ENCODE measurements at places on chromosomes 4 and X.

- DNase-seq, result no peak
Measured at GRCh38 chrX:74242050-74242449, 61.9 kb upstream of the ZCCHC13 start.

- no peak for DNase-seq
Measured at GRCh38 chr4:82779032-82779431, 19.6 kb downstream of the SCD5 start.

DNA sequence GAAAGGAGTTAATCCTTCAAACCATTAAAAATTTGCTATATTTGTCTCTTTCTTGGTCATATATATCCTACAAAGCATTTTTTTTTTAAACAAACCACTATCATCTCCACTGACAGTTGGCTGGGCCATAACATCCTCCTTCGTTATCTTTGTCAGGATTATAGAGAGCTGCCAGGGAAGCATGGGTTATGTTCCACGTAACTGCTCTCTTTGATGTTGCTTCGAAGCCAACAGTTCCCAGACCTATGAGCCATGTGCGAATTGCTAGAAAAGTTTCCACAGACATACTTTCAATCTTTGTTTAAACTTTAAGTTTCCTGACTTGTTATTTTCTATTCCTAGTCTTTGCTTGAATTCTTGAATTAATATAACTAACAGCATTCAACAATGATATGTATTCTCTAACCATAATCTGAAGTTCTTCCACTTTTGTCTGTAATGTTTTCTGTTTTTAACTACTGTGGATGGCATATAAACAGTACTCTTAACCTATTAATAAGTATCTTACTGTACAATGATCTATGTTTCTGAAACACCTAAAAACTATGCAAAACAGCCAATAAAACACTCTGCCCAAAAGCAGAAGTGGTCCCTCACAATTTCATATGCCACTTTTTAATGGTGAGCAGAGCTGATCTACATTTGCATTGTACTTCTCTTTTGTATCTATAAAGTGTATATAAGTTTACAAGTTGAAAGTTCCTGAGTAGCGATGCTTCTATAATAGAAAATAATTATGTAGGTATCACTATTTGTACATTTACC, 37.9 kb downstream of the EREG start:
- no peak for DNase-seq

DNA sequence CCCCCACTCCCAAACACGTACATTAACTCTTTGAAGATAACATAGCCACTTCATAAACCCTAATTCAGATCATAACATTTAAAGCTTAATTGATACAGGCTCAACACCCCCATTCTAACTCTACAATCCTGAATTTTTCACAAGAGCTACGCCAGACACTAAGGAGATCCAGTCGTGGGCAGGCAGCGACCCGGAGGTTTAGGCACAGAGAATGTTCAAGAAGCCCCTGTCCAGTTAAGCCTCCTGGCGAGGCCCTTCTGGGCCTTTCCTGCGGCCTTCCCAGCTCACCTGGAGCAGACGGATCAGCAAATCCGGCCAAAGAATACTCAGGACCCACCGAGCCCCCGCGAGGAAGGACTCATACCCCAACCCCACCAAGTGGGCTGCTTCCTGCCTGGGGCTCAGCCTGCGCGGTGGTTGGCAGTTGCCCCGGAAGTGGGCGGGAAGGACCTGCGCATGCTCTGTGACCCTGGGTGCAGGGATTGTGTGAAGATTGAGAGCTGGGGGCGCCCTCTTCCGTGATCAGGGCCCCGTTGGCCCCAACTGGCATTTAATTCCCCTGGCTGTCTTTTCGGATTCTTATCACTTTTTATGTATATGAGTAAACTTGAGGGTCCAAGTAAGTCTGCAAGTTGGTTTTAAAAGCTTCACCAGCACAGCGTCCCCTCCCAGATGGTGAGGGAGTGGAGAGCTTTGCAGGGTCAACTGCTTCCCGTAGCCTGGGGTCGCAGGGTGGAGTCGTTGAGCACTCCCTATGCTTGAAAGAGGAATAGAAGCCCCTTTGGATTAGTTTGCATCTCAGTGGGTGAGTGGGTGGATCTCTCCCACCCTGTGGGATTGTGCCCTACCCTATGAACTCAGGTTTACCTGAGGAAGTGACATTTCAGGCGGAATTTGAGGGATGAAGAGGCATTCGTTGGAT, at the start of gene TRIM61:
TRIM61 (minus strand) TSS at position 415 of the 922 bp plus-strand sequence. CDS start 7,655 bp downstream, outside the sequence.
- DNase-seq, result peak; percentile 35

- DNase-seq, result no peak
Measured at GRCh38 chr4:14257903-14258302, 630.4 kb upstream of the BOD1L1 start.

DNA sequence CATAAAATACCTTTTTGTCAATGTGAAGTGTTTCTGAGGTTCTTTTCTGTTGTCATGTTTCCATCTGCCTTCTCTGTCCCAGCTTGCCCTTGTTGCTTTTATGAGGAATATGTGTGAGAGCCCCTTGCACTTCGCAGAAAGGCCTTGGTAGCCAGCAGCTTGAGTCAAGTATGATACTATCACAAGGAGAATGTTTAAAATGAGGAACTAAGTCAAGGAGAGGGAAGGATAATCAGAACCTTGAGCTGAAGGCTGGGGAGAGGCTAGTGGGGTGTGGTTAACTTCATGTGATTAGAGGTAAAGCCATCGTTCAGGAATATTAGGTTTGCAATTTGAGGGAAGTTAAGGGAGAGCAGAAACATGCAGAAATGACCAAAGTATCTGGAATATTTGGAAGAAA, 12.7 kb downstream of the PGK1 start:
- DNase-seq, result no peak

DNA sequence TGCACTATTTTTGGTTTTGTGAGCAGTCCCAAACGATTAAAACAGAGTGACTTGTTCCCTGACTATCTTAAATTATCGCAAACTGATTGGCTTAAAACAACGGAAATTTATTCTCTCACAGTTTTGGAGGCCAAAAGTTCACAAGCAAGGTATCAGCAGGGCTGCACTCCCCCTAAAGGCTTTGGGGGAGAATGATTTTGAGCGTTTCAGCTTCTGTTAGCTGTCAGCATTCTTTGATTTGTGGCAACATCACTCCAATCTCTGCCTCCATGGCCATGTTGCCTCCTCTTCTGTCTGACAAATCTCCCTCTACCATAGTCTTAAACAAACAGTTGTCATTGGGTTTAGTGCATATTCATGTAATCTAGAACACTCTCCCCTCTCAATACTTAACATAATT, 459.6 kb upstream of the ATOH1 start:
- no peak for DNase-seq

DNA sequence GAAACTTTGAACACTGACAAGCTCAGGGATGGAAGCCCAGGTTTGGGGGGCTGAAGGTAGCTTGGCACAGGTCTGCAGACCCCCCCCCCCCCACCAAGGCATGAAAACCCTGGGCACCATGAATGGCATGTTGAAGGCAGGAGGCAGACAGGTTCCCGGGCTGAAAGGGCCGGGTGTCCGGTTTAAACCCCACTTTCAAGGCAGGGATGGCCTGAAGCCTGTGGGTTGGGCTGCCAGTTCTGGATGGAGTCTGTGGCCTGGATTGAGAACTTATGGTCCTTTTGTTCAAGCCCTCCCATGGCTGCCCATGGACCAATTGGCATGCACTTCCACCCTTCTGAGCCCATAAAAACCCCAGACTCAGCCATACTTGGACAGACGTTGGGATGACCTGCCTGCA, 616.9 kb downstream of the ADGRL3 start:
- no peak for DNase-seq

- no peak for DNase-seq
Measured at GRCh38 chr4:152165846-152166245, 370.0 kb downstream of the FBXW7 start.

GRCh38 chr4:183241721-183242151, 78.3 kb downstream of the CLDN22 start:
- no peak for DNase-seq

- no peak for DNase-seq
Measured at GRCh38 chrX:71992711-71993110, 82.1 kb downstream of the NHSL2 start.

GRCh38 chrX:40091691-40092421, 5.9 kb downstream of the BCOR start:
- DNase-seq, result no peak

GRCh38 chr4:108171339-108172230, 2.9 kb upstream of the LEF1 start:
- peak; percentile 47 for DNase-seq

DNA sequence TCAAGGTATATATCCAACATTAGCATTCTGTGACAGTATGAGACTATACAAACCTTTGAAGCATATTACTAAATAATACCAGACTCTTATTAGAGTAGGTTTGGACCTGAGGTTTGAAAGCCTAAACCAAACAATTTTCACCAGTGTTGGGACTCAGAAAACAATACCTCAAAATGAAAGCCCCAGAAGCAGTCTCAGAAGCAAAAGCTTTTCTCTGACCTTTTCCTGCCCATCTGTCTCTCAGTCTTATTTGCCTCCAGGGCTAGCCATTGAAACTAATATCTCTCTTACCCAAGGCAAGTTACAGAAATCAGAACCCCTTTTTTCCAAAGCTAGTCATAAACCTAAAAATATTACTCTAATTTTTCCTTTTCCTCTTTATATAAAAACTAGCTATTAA, 163.3 kb downstream of the PTCHD1 start:
- DNase-seq, result no peak

DNA sequence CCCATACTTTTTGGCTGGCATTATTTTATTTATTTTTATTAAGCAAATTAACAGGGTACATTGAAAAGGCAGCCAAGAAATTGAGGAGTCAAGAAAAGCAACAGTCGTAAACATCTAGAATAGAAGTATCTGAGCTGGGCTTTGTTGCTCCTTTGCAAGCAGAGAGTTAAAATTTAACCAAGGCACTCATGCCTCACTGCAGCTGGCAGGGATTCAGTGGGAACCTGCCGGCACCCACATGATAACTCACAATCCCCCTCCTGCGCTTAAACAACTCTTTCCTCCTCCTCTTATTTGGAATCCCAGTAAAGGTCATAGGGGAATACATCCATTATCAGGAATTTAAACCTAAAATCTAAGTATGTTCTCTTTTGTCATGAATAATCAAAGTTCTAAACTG, 115.5 kb downstream of the SOX3 start:
- no peak for DNase-seq

- DNase-seq, result no peak
Measured at GRCh38 chr4:188682321-188682720, 543.1 kb downstream of the TRIML1 start.

- no peak for DNase-seq
Measured at GRCh38 chr4:10612476-10612875, 72.1 kb downstream of the CLNK start.

GRCh38 chr4:154304679-154305078, 186.9 kb downstream of the DCHS2 start:
- no peak for DNase-seq

DNA sequence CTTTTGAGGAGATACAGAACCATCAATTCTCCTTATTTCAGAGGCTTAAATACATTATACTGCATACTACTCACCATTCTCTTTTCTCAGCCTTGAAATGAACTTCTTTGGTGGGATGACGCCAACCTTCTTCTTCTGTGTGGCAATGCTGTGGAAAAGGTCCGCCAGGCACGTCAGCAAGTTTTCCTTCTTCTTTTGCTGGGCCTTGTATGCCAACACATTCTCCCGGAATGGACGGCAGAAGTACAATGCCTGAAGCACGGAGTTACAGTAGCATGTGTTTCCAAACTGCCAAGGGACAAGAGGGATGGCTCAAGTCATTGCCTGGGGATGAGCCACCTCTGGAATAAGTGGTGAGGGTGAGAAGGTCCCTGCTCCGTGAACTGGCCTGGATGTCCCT, 31.2 kb downstream of the USP46 start:
- DNase-seq, result no peak

GRCh38 chr4:123588631-123589241, 192.1 kb downstream of the SPRY1 start:
- DNase-seq, result no peak

- no peak for DNase-seq
Measured at GRCh38 chrX:16304751-16305150, 137.5 kb downstream of the MAGEB17 start.

DNA sequence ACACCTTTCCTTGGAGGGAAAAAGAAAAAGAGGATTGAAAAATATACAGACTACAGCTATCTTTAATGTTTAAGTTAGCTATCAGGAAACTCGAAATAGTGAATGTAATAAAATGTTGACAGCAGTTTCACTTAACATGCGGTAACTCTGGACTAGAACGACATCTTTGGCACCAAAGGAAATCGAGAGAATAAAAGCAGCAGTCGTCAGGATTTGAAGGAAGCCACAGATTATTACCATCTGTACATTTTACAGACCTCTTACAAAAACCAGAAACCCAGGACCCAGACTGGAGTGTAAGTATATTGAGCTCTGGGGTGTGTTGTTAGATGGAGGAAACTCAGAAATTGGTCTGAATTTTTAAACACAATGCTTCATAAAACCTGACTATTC, 51.6 kb upstream of the STOX2 start:
- no peak for DNase-seq

GRCh38 chr4:77002321-77003107, 53.0 kb downstream of the SEPTIN11 start:
- DNase-seq, result no peak

DNA sequence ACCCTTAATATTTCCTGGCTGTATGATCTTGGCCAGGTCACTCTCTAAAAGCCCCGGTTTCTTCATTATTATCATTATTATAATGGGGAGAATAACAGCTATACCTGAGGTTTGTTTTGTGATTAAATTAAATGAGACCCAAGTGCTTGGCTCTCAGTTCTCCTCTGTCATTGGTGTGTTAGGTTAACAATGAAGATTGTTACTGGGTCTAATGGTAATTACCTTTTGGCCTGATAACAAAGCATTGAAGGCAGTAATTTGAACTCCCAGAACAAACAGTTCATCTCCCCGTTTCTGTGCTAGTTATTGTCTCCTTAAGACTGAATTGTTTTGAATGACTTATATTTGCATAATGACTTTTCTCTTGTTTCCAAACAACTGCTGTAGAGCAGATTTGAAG, 6.8 kb upstream of the ANAPC4 start:
- DNase-seq, result no peak

GRCh38 chrX:11663875-11664210, 1.9 kb downstream of the ARHGAP6 start:
- no peak for DNase-seq

DNA sequence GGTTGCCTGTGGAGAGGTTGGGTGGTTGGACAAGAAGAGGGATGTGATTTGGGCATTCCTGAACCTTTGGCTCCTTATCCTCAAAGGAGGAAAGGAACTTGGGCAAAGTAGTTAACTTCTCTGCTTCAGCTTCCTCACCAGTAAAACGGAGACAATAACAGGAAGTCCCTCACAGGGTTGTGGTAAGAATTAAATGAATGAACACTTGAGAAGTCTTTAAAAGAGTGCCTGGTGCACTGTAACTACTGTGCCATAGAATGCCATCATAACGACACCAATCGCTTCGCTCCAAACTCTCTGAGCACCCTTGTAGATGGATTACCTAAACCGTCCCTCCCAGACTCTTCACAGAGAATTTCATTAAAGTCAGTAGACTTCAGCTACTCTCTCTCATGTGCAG, 10.5 kb downstream of the ZCCHC18 start:
- no peak for DNase-seq

GRCh38 chr4:2765832-2766526, 9.8 kb upstream of the TNIP2 start:
- DNase-seq, result no peak
